ENCODE measurements at places on chromosomes 3 and 15.

DNA sequence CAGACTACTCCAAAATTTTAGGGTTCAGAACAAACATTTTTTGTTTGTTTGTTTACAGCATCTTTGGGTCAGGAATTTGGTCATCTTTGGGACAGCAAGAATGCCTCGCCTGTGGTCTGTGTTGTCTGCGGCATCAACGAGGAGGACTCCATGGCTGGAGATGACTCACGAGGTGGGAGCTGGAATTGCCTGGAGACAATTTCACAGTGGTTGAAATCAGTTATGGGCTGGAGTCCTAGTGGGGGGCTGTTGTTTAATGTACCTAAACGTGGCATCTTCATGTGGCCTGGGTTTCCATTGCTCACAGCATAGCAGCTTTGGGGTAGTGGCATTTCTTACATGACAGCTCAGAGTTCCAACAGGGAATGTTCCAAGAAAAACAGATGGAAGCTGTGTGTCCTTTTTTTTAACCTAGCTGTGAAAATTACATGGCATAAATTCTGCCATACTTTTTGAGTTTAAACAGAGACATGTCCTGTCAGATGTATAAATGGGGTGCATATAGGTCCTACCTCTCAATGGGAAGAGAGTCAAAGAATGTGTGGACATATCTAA is 507.3 kb upstream of the CBLB start:
- DNase-seq: no peak

- no peak for DNase-seq
Measured at GRCh38 chr3:111947231-111947630, 31.6 kb upstream of the ABHD10 start.

- DNase-seq: no peak
Measured at GRCh38 chr15:37041042-37041441, 59.3 kb downstream of the MEIS2 start.

GRCh38 chr15:80060356-80061006 is 1.0 kb downstream of the ZFAND6 start:
- DNase-seq: no peak

All from SK-N-DZ (cell line).